ENCODE measurements at places on chromosomes 3 and 15. TPM values are rescaled to one million over a fixed set of nuclear protein-coding genes. Genes with fewer than 3 reads are reported as not detected.

CYP1A1 gene
- 0.62 TPM for total RNA-seq

ZBED2 gene
- not detected for total RNA-seq

DNA sequence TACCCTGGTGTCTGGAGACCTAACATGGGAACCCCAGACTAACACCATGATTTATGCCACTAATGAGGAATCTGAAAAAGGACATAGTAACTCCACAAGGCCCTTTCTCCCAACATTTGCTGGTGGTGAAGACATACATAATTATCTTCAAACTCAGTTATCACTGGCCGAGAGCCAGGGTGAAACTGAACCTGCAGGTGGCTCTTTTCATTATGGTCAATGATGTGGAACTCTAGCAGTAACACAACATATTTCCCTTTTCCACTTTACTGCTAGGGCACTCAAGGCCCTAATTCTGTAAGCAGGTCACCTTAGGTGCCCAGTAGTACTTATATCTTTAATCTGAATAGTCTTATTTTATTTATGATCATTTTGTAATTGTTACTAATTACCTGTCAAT is 326.4 kb upstream of the SATB1 start:
- H3K36me3 ChIP-seq: no peaks in the 10 kb centered on the region
- no peaks in the 10 kb centered on the region for H3K4me1 ChIP-seq
- no peak overlapping the region for H3K4me3 ChIP-seq
- H3K27ac ChIP-seq: no peak overlapping the region
- no peaks in the 10 kb centered on the region for H3K27me3 ChIP-seq

- H3K36me3 ChIP-seq: no peaks in the 10 kb centered on the region
- no peak overlapping the region for H3K27ac ChIP-seq
- H3K4me3 ChIP-seq: no peak overlapping the region
- no peaks in the 10 kb centered on the region for H3K27me3 ChIP-seq
Observed at GRCh38 chr3:155701882-155702465, 42.9 kb downstream of the PLCH1 start.

DNA sequence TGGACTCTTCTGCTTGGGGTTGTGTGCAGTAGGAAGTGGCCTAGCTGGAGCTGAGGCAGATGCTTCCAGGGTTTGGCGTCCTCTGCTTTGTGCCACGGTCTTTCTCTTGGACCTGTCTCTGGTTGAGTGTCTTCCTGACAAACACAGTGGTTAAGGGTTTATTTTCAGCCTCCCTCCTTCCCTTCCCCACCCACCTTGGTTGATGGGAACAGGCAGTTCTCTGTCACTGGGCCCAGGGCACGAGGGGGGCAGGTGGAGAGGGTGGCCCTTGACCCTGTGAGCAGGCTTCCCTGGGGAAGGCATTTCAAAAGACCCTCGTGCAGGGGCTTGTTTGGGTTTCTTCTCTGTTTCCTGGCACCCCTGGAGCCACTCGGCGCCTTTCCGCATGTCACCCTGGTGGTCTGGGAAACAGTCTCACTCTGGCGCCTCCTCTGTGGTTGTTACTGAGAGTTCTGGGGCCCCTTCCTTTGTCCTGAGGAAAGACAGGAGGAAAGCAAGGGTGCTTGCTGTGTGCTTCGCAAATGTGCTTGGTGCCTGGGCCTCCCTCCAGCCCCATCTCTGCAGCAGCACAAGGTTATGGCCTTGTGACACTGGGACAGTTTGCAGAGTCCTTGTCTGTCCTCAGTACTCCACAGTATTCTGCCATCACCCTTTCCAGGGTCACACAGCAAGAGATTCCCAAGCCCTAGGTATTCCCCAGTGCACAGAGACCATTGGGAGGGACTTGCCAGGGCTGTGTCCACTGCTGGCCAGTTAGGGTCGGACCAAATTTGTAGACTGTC is 10.3 kb upstream of the STAB1 start:
- H3K4me3 ChIP-seq: no peak overlapping the region
- no peaks in the 10 kb centered on the region for H3K4me1 ChIP-seq
- H3K27me3 ChIP-seq: no peaks in the 10 kb centered on the region
- H3K36me3 ChIP-seq: peaks cover 3% of the 10 kb centered on the region
- H3K27ac ChIP-seq: no peak overlapping the region

DNA sequence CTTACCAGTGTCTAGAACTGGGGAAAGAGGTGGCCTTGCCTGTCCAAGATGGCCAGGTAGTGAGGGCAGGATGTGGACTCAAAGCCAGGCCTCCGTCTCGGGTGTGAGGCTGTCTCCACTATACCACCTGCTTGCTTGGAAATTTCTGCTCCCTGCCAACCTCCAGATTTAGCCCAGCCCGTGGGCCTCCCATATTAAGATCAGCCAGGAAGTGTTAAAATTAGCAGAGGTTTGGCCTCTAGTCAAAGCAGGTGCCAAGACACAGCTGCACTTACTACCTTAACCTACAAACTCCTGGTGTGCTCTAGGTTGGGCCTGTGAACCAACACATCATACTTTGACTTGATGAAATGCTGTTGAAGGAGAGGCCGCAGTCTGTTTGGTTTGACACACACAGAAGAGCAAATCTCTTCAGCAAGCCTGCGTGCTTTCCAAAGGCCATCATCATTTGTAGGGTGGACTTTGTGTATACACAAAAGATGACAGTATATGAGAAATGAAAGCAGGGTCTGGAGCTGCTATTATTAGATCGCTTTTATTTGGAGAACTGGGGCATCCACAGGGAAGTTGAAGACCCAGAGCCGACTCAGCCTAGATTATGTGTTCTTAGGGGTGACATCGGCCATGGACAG is 206.5 kb downstream of the XXYLT1 start:
- no peak overlapping the region for H3K4me3 ChIP-seq
- H3K27ac ChIP-seq: no peak overlapping the region
- H3K36me3 ChIP-seq: peaks cover 5% of the 10 kb centered on the region
- DNase-seq: no peak
- no peaks in the 10 kb centered on the region for H3K4me1 ChIP-seq
- H3K27me3 ChIP-seq: no peaks in the 10 kb centered on the region

DPP8 gene
- 35.9 TPM for total RNA-seq

GPR27 gene
- 8.1 TPM for total RNA-seq

PLA2G4B gene
- 12.0 TPM for total RNA-seq

DNA sequence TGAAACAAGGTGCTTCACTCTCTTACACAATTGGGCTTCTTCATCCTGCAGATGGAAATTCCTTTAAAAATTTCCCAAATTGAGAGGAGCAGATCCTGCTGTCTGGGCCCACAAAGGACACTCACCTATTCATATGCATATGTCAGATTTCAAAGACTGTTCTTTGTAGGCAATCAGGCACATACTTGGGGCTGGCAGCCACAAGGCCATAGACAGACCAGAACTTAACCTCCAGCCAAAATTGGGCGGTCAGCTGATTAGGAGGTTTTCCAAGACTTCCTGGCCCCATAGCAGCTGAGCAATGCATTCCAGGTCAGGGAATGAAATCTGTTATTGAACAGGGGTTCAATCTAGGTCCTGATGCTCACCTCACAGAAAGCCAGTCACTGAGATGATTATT is 15.0 kb upstream of the HPS3 start:
- H3K27ac ChIP-seq: no peak overlapping the region
- no peak for DNase-seq
- H3K36me3 ChIP-seq: no peaks in the 10 kb centered on the region
- H3K4me1 ChIP-seq: no peaks in the 10 kb centered on the region

DNA sequence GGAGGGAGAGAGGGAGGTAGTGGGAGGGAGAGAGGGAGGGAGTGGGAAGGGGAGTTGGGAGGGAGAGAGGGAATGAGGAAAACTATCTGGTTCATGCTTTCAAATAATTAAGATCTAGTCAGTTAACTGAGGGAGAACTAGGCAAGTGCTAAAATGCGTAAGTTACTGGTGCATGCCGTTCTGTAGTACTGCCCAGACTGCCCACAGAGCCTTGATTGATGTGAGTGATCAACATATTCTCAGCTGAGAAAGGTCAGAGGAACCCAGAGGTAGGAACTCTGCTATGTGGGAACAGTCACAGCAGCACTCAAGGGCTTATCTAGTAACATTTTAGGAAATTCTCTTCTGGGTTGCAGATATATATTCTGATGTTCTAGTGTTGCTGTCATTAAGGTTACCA is 149.8 kb upstream of the ROBO1 start:
- no peak for DNase-seq
- no peak overlapping the region for H3K4me3 ChIP-seq
- no peaks in the 10 kb centered on the region for H3K4me1 ChIP-seq
- H3K36me3 ChIP-seq: no peaks in the 10 kb centered on the region

- H3K4me3 ChIP-seq: no peak overlapping the region
- H3K27ac ChIP-seq: no peak overlapping the region
- H3K27me3 ChIP-seq: no peaks in the 10 kb centered on the region
- H3K36me3 ChIP-seq: no peaks in the 10 kb centered on the region
- no peaks in the 10 kb centered on the region for H3K4me1 ChIP-seq
Observed at GRCh38 chr3:181446741-181447140, 265.0 kb upstream of the SOX2 start.

DNA sequence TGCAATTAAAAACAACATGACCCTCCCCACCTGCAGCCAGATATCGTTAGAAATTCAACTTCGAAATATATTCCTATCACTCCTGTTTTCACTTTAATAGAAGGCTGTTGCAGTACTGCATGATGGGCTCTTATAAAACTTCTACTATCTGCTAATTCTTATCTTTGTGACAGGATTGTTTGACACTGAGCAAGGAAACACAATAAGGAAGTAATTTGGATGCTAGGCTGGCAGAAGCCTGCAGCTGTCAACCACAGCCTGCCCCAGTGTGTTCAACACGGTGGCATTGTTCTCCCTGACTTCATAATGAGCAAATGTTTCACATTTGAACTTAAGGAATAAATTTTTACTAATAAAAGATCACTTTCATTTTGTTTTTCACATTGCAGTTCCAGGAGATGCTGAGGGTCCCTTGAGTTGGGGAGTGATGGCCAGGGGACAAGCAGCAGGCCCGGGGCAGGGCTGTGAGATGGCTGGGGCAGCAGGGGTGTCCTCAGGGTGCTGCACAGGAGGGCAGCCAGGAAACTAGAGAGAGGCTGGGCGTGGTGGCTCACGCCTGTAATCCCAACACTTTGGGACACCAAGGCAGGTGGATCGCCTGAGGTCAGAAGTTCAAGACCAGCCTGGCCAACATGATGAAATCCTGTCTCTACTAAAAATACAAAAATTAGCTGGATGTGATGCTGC is 64.8 kb upstream of the SEC61A1 start:
- no peaks in the 10 kb centered on the region for H3K4me1 ChIP-seq
- H3K27ac ChIP-seq: no peak overlapping the region
- no peaks in the 10 kb centered on the region for H3K36me3 ChIP-seq

GRCh38 chr3:32002561-32003368 is 21.2 kb downstream of the ZNF860 start:
- no peak overlapping the region for H3K4me3 ChIP-seq
- no peaks in the 10 kb centered on the region for H3K4me1 ChIP-seq
- no peak overlapping the region for H3K27ac ChIP-seq

GRCh38 chr3:66267031-66267430 is 46.2 kb downstream of the SLC25A26 start:
- no peaks in the 10 kb centered on the region for H3K4me1 ChIP-seq
- no peaks in the 10 kb centered on the region for H3K27me3 ChIP-seq
- no peak overlapping the region for H3K27ac ChIP-seq
- no peaks in the 10 kb centered on the region for H3K36me3 ChIP-seq
- DNase-seq: no peak

SH2D7 gene
- not detected for total RNA-seq

UROC1 gene
- not detected for total RNA-seq

- no peaks in the 10 kb centered on the region for H3K36me3 ChIP-seq
- no peaks in the 10 kb centered on the region for H3K27me3 ChIP-seq
- DNase-seq: no peak
- no peak overlapping the region for H3K27ac ChIP-seq
- H3K4me3 ChIP-seq: no peak overlapping the region
Observed at GRCh38 chr3:45937206-45938042, 5.8 kb upstream of the CXCR6 start.

GRCh38 chr3:72255791-72256559 is 471.0 kb upstream of the PROK2 start:
- DNase-seq: peak; percentile 23
- H3K36me3 ChIP-seq: no peaks in the 10 kb centered on the region
- H3K4me3 ChIP-seq: no peak overlapping the region
- no peaks in the 10 kb centered on the region for H3K4me1 ChIP-seq
- H3K27ac ChIP-seq: no peak overlapping the region

DNA sequence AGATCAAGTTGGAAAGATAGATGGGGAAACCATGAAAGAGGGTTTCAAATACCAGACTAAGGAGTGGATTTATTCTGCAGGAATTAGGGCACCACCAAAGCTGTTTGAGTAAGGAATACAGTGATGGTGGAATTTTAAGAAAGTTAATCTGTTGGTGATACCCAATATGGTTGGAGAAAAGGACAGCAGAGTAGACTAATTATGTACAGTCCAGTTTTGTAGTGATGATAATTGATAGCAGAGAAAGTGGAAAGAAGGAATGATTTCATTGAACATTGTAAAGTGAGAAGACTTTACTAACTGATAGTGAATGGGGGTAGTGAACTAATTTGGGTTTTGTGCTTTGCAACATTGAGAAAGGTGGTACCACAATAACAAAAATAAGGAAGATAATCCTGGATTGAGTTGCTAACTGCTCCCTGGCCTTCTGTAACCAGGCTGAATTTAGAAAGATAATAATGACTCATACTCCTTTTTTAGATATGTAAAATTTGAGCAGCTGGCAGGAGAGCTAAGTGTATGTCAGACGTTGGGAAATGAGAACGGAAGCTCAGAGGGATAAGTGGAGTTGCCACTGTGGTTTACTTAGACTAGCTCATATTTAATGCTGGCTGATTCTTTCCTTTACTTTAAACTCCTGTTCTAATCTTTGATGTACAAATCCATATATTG is 16.9 kb downstream of the TCAIM start:
- no peaks in the 10 kb centered on the region for H3K27me3 ChIP-seq
- H3K4me1 ChIP-seq: peaks cover 4% of the 10 kb centered on the region
- peak; percentile 62 for DNase-seq
- peak overlapping the region; percentile 27 for H3K27ac ChIP-seq
- H3K36me3 ChIP-seq: peaks cover 4% of the 10 kb centered on the region

DNA sequence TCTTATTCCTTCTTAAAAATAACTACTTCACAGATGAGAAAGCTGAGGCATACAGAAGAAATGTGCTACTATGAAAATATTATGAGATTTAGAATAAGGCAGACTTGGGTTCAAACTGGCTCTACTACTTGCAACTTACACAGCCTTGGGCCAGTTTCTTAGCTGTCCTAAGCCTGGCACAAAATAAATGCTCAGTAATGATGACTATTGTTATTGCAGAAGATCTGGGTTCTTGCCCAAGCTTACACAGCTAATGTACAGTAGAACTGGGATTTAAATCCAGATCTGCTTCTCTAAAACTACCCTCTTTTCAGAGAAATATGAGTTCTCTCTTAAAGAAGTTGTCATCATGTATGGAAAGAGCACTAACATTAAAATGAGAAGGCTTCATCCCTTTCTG is 228.2 kb upstream of the TPRG1 start:
- no peak overlapping the region for H3K27ac ChIP-seq
- no peak for DNase-seq
- H3K4me1 ChIP-seq: peaks cover 13% of the 10 kb centered on the region
- H3K4me3 ChIP-seq: no peak overlapping the region
- no peaks in the 10 kb centered on the region for H3K36me3 ChIP-seq
- no peaks in the 10 kb centered on the region for H3K27me3 ChIP-seq

- no peak overlapping the region for H3K4me3 ChIP-seq
- H3K27me3 ChIP-seq: no peaks in the 10 kb centered on the region
- no peak overlapping the region for H3K27ac ChIP-seq
- no peaks in the 10 kb centered on the region for H3K4me1 ChIP-seq
Observed at GRCh38 chr15:46297766-46298165, 662.9 kb downstream of the SQOR start.

- H3K27me3 ChIP-seq: no peaks in the 10 kb centered on the region
- no peak overlapping the region for H3K4me3 ChIP-seq
- peaks cover 12% of the 10 kb centered on the region for H3K4me1 ChIP-seq
- no peaks in the 10 kb centered on the region for H3K36me3 ChIP-seq
- no peak overlapping the region for H3K27ac ChIP-seq
- no peak for DNase-seq
Observed at GRCh38 chr3:70994644-70995043, 588.9 kb downstream of the FOXP1 start.

Data from A673 (cell line).